ENCODE measurements at places on chromosomes 7 and 10. TPM values are rescaled to one million over a fixed set of nuclear protein-coding genes. Genes with fewer than 3 reads are reported as not detected.

- no peak for DNase-seq
These were observed 85.3 kb downstream of the ZNF33B start for GRCh38 chr10:42553064-42553407.

DNA sequence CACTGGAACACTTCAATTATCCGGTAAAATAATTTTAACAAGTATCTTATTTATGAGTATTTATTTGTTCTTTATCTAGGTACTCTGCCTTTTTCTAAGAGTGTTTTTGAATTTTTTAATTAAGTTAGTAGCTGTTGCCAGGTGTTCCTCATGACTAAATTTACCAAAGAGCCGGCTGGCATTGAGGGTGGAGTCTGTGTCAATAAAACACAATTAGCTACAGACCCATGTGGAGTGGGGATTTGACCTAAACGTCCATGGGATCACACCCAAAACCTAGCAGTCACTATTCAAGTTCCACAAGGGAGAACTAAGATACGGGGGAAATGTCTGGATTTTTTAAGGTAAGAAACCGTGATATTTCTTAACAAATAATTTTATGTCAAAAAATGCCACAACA is 9.8 kb downstream of the SLC16A12 start:
- DNase-seq: no peak

GRCh38 chr7:108316708-108317107 is 139.5 kb downstream of the NRCAM start:
- no peak for DNase-seq

DNA sequence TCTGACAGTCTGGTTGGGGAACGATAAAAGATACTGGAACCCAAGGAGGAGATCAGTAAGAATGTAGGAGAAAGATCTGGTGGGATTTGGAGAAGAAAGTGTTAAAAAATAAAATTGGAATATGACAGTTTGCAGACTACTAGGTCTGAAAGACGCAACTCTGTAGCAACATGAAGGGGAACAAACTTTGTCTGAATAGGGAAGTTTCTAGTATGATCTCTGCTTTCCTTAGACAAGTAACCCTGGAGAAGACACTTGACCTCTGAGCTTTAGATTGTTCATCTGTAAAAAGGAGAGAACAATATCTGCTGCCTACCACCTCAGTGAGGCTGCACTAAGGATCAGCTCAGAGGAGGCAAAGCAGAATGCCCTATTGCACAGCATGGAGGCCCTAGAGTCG is 3.0 kb upstream of the PRSS1 start:
- DNase-seq: no peak

DNA sequence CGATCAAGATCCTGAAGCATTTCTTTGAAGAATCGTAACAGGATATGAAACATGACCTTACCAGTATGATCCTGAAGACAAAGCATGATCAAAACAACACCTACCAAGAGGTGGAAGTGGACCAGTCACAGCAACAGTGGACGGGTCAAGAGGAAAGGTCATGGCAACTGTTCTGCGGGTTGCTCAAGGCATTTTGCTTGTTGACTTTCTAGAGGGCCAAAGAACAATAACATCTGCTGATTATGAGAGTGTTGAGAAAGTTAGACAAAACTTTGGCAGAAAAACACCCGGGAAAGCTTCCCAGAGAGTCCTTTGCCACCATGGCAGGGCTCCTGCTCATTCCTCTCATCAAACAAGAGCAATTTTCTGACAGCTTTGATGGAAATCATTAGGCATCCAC is 65.6 kb upstream of the LRRC18 start:
- no peak for DNase-seq

DNA sequence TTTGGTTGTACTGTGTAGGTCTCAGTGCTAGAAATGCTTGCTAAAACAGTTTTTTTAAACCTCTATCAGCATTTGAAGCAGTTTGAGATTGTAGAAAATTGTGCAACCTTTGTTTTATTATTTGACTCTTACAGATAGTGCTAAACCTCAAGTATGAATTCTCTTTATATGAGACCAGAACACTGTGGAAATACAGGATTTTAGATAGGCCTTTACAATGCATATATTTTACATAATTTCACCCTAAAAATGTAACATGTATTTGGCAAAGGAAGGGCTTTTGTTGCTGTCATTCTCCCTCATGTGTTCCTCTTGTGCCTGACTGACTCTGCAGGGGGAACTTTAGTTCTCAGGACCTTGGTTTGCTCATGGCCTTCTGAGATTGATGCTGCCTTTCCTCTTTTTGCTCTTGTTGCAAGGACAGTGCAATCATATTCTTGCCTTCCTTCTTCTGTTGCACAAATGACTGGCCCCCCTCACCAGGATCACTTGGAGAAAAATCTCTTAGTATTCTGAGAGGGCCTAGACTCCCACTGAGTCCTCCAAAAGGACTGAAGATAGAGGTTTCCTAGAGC is 188.7 kb downstream of the PPP1R9A start:
- DNase-seq: no peak

The KIAA1549 gene
- total RNA-seq: 8.7 TPM

The EN2 gene
- not detected for total RNA-seq

The NCAPG2 gene
- 6.0 TPM for total RNA-seq

The MSRB2 gene
- total RNA-seq: 22.5 TPM

The MCM10 gene
- 2.9 TPM for total RNA-seq

The SLC26A5 gene
- not detected for total RNA-seq
